Dorsolateral prefrontal cortex (tissue), 122 donors: ENCODE measurements at places on chromosomes 3 and 15.

DNA sequence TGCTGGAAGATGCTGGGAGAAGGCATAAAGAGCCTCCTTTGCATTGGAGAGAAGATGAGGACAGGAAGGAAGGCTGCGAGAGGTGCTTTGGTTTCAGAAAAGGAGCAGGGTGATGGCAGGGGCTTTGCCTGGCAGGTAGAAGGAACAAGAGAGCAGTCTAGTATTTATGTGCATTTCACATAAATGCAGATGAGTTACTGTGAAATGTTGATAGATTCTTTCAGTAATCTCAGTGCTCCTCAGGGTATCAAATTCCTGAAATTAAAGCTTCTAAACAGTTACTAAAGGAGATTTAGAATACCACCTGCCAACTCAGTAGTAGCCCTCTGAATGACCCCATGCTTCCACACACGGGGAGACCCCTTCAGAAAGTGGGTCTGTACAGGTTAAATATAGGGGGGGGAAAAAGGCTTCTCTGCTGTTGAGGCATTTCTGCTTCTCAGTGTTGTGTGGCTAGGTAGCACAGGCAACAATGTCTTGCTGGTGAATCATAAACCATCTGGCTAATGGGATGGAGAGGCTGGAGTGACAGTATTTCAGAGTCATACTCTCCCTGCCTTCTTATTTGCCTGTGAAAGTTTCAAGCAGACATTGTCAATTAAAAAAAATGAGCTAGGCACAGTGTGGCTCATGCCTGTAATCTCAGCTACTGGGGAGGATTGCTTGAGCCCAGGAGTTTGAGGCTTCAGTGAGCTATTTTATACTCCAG, 14.3 kb upstream of the FBXL22 start:
- DNase-seq: no peak

DNA sequence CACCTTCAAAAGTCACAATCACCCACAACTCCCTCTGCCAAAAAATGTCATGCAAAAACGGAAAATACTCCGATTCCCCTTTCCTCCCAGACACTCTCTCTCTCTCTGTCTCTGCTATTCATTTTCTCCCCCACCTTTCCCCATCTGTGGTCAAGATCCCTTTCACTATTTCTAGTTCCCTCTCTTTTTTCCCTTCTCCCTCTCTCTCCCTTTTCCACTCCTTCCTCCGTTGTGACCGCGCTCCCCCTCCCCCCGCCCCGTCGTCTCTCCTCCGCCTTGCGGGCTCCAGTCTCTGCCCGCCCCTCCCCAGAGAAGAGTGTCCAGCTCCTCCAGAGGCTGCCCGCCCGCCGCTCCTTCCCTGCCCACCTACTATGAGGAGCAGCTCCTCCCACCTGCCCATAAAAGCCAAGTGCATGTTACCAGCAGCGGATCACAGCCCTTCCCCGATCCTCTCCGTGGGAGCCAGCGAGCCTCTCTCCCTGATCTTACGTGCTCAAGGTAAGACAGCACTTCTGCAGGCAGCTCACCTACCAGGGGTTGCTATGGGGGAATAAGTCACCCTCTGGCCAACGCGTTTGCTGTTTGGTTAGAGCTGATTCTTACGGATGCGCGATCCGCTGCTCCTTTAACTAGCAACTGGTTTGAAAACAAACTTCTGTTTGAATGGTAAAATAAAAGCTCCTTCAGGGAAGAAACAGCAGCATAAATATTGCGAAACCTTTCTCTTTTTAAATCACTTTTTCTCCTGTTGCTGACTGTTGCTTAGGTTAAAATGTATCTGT, at the start of gene COL8A1:
TSS of gene COL8A1 (plus strand) at position 428 of the 782 bp plus-strand sequence. CDS start 152,089 bp downstream, outside the sequence.
- DNase-seq: peak; percentile 8

GRCh38 chr3:195032106-195032759, 238.7 kb downstream of the XXYLT1 start:
- no peak for DNase-seq

- DNase-seq: no peak
Measured at GRCh38 chr3:127735767-127736693, 63.3 kb downstream of the ABTB1 start.

DNA sequence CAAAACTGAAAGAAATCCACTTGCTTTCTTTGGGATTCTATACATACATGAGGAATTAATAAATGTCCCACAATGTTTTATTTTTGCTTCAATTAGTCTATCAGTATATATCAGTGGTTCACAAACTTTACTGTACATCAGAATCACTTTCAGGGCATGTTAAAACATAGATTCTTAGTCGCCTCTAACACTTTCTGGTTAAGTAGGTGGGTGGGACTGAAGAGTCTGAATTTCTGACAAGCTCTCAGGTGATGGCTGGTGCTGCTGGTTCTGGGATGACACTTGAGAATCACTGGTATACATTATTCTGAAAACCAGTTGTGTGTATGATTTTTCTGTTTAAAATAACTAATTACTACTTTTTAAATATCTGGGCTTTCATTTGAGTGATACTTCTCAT, 393.3 kb downstream of the TBC1D5 start:
- no peak for DNase-seq

- DNase-seq: no peak
Measured at GRCh38 chr15:90340345-90340744, 11.7 kb upstream of the ZNF774 start.

DNA sequence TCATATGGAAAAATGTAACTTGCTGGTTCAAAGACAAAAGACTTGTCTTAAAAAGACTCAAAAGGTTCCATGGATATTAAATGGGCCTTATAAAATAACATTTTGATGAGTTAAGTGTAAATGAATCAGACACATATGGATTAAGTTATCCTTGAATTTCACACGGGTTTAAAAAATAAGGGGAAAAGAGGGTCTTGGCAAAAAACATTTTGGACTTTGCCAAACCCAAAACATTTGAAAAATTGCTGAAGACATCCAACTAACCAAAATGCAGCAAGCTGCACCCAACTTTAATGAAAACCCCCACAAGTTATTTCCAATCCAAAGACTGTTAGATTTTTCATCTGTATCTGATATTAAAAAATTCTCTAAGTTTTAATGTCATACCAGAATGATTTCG, 200.7 kb downstream of the MEIS2 start:
- no peak for DNase-seq

- no peak for DNase-seq
Measured at GRCh38 chr15:80846031-80846815, 67.1 kb downstream of the CEMIP start.

GRCh38 chr3:107833722-107834416, 257.0 kb downstream of the CD47 start:
- no peak for DNase-seq

- DNase-seq: no peak
Measured at GRCh38 chr3:39011191-39011736, 40.5 kb downstream of the SCN11A start.

GRCh38 chr3:9957214-9957613, 5.0 kb upstream of the PRRT3 start:
- no peak for DNase-seq

- DNase-seq: no peak
Measured at GRCh38 chr15:31230630-31231485, 95.8 kb upstream of the KLF13 start.

GRCh38 chr3:126657901-126658300, 3.0 kb upstream of the TXNRD3 start:
- DNase-seq: no peak

DNA sequence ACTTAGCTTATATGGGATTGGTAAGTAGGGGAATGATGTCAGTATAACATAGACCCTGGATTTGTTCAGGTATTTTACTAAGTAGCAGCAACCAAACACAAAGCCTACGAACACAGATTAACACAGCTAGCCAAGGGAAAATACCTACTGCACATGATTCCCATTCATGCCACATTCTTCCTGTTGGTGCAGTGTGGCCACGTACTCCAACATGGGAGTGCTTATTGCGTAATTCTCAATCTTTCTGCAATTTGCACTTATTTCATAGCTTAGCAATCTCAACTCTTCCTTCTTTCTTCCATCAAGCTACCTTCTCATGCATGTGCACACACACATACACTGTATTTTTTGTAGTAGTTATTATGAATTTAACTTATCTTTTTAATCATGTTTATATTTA, 186.8 kb downstream of the IL5RA start:
- no peak for DNase-seq

DNA sequence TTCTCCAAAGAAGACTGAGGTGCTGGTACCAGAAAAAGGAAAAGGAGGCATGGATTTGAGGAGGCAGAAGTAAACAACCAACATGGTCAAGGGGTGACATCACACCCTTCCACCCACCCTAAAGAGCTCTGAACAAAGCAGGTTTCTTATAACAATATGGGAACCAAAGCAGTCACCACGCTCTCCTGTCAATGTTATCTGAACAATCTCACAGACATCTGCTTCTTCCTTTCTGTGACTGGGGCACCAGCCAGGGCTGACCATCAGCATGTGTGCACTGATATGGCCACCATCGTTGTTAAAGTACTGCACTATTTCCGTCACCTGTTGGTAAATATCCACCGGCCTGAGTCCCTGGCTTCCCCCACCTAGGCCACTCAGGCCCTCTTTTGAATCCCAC, 252.9 kb downstream of the SHQ1 start:
- no peak for DNase-seq

DNA sequence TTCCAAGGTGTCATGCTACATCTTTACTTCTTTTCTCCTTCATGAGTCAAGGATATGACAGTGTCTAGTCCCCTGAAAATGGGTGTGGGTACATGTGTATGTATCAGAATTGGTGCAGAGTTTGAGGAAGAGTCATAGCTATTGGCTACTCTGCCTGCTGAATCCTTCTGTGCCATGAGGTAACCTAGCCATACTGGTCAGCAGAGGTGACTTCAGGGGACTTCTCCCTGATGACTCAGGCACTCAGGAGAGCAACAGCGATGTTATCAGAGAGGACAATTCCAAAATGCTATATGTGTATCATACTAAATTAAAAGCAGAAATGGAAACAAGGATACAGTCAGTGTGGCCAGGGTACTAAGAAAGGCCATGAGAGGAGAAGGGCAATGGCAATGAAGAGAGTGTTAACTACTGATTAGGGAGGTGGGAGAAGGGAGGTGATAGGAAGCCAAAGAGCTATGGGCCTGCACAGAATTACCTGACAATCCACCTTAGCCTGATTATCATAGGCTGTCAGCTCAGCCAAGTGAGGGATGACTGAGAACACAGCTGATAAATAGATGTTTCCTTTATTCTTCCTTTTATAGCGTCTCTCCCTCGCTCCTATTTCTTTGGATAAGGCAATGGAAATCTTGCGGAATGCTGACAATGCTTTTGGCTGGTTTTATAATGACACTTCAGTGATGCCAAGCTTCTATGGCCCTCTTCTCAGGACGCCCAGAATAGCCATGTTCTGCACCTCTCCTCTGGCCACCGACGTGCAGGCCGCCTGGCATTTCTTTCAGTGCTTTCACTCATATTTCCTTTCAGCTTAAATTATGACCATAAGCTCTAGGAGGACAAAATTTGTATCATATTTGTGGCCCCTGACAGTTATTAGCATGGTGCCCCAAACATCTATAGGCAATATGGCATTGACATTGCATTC, 90.6 kb downstream of the FGF12 start:
- no peak for DNase-seq

DNA sequence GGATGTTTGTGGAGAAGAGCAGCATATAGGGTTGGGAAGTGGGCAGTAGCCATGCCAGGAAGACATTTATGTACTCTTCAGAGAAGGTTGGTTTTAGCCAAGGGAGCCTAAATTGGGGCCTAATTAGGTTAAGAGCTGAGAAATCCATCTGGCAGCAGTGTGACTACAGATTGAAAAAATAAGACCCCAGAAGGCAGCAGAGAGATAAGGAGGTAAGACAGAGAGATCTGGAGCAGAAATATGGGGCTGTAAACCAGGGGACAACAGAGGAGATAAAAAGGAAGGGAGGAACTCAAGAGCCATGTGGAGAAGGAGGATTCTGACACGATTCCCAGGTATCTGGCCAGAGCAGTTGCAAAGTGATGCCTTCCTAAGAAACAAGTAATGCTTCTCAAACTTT, 23.3 kb downstream of the LYSMD2 start:
- no peak for DNase-seq

DNA sequence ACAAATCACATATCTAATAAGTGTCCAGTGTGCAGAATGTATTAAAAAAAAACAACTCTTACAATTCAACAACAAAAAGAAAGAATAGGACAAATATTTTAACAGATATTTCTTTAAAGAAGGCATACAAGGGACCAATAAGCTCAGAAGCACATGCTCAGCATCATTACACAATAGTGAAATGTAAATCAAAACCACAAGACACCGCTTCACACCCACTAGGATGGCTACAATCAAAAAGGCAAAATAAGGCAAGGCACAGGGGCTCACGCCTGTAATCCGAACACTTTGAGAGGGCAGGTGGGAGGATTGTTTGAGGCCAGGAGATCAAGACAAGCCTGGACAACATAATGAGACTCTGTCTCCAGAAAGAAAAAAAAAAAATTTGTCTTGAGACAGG, 255.6 kb downstream of the MAGI1 start:
- no peak for DNase-seq

- DNase-seq: no peak
Measured at GRCh38 chr3:127820221-127820825, 2.0 kb downstream of the MGLL start.

DNA sequence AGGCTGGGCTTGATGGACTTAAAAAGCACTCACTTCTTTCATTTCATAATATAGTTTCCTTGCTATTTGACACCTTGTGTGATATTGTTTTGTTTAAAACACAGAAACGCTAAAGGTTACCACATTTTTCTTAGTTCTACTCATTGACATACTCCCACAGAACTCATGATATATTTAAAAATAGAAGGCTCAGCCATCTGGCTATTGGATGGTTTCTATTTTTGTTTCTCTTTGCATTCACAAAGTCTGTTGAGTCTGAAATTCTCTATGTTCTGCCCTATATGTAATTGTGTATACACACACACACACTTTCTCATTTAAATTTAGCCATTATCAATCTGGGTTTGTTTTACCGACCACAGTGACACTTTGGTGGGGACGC, 128.2 kb downstream of the SOX2 start:
- DNase-seq: no peak

DNA sequence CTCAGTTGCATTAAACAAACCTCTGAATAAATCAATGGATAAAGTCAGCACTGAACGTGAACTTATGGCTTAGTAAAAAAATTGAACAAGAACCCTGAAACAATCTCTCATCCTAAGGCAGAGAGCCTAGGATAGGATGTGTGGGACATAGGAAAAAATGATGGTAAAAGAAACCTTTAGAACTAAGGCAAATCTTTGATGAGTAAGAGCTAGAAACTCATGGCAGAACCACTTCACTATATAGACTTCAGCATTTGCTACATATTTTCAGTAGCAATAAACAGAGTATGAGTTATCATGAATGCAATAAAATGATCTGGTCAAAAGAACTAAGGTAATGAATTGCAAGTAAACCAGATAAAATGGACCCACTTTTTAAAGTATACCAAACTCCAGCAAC, 725.8 kb upstream of the DPPA4 start:
- no peak for DNase-seq

- DNase-seq: no peak
Measured at GRCh38 chr3:186185194-186185787, 76.4 kb upstream of the ETV5 start.

GRCh38 chr3:54932606-54933005, 4.7 kb upstream of the LRTM1 start:
- DNase-seq: peak; percentile 53

GRCh38 chr3:45976191-45977091, 19.2 kb downstream of the FYCO1 start:
- no peak for DNase-seq
